ENCODE measurements at places on chromosomes 4 and X. TPM values are rescaled to one million over a fixed set of nuclear protein-coding genes. Genes with fewer than 3 reads are reported as not detected.

DNA sequence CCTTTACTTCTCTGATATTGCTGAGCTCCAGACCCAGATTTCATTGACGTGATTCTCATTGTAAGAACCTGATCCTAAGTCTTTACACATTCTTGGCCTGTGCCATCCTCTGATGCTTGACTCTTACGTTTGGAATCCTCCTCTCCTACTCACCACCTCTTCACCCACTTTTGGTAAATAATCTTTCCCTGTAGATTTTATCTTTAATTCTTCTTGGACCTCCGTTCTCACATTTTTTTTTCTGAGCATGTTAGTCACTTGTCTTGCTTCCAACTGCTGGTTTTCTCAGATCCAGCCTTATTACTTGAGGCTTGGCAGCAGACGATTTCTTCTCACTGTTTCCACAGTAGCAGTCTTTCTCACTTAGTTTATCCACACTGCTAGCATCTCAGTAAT lies 12.4 kb upstream of the SH3RF1 start:
- DNase-seq, result no peak

- DNase-seq, result no peak
Measured at GRCh38 chr4:99714179-99714578, 56.6 kb upstream of the C4orf54 start.

DNA sequence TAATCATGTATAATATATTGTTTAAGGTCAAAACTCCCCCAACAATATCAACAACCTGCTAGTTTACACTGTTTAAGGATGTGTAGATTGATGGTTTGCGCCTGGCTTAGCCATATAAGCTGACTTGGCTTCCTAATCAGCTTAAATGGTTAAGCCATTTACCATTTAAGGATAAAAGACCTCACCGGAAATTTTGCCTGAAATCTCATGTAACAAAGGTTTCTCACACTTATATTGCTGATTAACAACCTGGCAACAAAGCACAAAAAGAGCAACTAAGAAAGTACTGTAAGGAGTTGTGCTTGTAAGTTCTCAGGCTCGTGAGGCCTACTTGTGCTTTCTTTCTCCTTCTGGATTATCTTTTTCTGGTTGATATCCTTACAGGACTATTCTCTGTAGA lies 485.2 kb downstream of the GABRG1 start:
- DNase-seq, result no peak

DNA sequence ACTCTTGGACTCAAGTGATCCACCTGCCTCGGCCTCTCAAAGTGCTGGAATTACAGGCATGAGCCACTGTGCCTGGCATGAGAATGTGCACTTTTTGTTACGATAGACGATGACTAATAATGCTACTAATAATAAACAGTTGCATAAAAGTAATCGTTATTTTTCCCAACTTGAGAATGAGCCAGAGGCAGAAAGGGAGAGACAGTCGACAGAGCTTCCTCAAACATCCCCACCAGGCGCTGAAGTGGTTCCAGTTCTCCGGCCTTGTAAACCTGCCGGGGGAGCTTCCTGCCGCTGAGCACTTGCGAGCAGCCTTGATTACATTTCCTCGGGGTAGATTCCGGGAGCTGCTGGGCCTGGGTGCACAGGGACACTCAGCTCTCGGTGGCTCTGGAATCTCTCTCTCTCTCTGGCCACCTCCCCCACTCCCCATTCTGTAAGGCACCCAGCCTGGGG lies 8.9 kb upstream of the HTRA3 start:
- DNase-seq, result no peak

DNA sequence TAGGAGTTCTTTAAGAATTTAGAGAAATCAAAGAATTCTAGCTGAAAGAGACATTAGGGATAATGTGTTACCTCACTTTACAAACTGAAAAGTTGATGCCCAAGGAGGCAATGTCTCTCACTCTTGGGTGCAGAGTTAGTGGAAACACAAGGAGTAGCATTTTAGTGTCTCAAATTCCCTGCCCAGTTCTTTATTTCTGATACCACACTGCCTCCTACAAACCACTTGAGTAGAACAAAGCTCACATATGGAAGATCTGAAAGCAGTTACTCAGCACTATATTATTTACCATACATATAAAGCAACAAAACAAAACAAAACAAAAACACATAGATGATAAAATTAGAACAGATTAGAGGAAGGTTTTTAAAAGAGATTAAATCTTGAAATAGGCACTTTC lies 124.2 kb downstream of the REELD1 start:
- no peak for DNase-seq

DNA sequence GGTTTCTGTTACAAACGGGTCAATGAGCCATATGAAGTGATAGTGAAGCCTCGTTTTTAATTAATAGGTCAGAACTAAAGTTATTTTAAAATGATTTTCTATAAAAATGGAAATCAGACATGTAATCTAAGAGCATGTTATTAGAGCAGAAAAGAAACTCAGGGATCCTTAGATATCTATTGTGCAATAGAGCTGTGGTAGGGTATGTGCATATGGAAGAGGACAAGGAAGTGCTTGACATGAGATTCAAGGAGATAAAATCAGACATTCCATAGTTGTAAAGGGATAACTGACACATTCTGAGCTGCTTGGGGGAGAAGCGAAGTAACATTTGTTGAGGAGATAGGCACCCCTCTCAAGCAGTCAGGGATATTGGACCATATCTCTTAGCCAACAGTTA lies 143.0 kb downstream of the AFF2 start:
- no peak for DNase-seq

DNA sequence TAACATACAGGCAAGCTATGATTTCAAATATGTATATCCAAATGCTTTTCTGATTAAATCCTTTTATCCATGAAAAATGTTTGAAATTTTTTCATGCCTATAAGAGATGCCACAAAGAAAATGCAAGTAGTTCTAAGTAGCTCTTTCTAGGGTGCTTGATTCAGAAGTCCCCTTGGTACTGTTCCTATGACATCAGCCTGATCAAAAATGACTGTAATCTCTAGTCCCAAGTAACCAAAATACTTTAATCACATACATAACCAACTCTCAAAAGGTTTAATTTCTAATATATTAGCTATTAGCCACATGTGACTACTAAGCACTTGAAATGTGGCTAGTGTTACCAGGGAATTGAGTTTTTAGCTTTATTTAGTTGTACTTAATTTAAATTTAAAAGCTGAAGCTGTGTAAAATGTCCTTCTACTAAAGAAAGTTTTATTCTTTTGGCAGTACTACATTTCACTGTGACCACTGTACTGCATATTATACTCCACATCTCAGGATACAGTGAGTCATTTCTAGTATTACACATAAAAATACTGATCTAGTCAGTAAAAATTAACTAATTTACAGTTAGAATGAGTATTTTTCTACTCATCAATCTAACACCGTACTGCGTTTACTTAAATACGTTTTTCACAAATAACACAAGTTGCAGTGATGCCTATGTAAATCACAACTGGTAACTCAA lies 33.9 kb downstream of the FBXW7 start:
- no peak for DNase-seq

GRCh38 chrX:20693078-20693477 lies 426.4 kb upstream of the RPS6KA3 start:
- no peak for DNase-seq

GRCh38 chr4:48538358-48538757 lies 48.3 kb downstream of the ZAR1 start:
- DNase-seq, result no peak

- no peak for DNase-seq
Measured at GRCh38 chrX:134377537-134377936, 82.4 kb upstream of the HPRT1 start.

DNA sequence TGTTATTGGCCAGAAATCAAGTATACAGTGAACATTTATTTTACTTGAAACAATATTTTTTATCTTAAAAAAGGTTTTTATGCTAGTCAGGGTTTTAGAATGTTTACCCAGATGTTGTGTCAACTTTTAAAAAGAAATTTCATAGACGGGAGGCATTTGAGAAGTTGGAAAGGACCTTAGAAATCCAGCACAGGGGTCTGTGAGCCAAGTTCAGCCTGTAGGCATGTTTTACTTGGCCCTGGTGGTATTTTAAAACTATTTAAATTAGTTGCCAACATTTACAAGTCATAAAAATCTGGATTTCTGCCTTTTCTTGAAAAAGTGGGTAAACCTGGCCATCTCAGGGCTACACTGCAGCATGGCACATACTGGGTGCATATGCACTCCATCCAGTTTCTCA lies 25.5 kb upstream of the FHL1 start:
- DNase-seq, result no peak

- peak; percentile 79 for DNase-seq
Measured at GRCh38 chr4:25098964-25099891, 61.0 kb downstream of the SEPSECS start.

DNA sequence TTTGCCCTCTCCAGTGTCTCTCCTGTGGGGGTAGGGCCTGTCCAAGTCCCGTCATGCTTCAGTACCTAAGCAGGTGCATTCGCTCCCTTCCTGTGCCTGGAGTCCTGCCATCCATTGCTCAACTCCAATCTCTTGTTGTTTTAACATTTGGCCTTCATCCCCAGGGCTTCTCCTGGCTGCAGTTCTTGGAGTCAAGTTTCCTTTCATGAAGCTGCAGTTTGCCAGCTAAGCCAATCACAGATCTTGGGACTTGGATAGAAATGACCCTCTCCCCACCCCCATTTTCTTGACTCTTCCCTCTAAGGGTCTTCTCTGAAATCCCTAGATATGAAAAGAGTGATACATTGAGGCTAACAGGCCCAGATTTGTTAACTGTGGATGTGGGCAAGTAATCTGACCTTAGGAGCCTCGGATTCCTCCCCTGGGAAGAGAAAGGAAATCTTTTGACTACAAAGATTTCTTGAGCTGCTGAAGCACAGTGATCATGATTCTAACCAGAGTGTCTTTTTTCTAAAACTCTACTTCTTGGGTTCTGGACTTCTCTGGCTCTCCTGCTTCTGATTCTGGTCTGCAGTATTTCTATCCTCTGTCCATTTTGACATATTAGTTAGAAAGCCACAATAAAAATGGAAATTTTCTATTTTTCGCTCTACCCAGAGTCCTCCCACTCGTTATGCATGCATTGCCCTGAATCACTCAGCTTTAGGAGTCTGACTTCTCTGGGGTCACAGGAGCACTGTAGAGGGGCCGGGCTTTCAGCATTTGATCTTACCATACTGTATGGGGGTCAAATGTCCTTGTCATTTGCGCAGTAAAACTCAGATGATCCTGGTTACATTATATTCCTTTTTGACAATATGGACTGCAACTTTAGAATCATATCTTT lies 61.0 kb downstream of the CHRNA9 start:
- DNase-seq, result no peak

GRCh38 chr4:84159762-84160161 lies 339.3 kb downstream of the NKX6-1 start:
- DNase-seq, result no peak

DNA sequence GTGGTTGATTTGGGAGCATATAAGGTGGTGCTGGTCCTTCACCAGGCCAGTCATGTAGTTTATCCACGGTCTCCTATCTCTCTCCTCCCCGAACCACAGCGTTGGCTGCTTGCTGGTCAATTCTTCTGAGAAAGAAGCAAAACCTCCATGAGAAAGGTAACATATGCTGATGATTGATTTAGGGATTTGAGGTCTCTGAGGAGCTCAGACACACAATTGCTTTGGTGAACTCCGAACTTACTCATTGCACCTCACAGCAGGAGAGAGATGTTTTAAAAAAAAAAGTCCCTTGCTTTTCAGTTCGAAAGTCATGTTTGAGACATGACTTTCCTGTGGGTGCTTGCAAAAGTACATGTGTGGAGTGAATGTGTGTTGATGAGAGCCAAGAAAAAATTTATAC lies 100.2 kb downstream of the TSPAN7 start:
- no peak for DNase-seq

DNA sequence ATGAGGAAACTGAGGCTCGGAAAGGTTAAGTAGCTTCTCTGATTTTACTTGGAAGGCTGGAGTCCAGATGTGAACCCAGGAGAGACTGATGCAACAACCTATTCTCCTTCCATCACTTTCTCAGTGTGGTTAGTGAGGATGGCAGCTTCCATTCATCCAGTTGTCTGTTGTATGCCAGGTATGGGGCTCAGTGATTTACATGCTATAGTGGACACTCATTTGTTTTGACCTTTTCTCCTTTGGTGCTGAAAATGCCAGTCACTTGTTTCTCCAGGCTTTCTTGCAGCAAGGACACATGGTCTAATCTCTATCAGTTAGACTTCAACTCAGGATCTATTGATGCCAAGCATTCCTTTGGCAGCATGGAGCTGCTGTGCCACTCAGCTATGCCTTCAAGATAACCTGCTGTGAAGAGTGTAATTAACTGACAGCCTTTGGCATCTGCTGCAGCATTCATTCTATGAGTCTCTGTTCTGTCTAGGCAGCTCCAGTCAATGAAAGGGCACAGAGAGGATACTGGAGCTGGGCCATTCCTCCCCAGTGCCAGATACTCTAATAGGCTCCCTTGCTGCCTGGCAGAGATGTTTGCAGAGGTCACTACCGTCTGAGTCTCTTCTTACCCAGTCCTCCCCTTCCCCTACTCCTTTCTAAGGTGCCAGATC lies 11.0 kb upstream of the CWH43 start:
- DNase-seq, result no peak

GRCh38 chr4:71648448-71648847 lies 135.4 kb downstream of the GC start:
- no peak for DNase-seq

- no peak for DNase-seq
Measured at GRCh38 chr4:158544141-158544540, 22.5 kb downstream of the RXFP1 start.

DNA sequence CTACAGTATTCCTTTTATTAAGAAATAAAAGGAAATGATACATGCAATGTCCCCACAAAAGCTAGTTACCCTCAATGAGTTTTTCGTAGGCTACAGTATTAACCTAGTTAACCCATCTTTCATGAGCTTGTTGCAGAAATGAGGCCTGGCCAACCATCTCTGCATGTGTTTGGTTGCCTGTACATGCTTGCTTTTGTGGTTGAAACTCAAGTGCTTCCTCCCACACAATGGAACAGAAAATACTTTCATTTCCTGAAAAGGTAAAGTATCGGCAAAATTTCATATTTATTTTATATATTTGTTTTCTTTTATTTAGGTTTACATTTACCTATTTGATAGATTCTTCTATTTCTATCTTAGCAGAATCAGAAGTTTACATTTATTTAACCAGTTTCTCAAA lies 214.6 kb upstream of the FAM241A start:
- DNase-seq, result no peak

- DNase-seq, result no peak
Measured at GRCh38 chrX:47093248-47093647, 15.0 kb downstream of the RGN start.

- DNase-seq, result no peak
Measured at GRCh38 chr4:1756079-1756478, 34.8 kb downstream of the TACC3 start.

DNA sequence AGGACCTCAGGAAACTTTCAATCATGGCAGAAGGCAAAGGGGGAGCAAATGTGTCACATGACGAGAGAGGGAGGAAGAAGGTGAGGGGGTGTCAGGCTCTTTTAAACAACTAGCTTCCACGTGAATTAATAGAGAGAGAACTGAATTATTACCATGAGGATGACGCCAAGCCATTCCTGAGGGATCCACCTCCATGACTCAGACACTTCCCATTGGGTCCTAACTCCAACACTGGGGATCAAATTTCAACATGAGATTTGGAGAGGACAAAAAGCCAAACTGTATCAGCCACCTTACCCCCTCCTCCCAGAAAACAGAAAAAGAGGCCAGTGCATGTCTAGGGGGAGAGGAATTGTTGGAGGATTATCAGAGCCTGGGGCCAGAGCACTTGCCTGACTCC lies 40.4 kb upstream of the LAS1L start:
- no peak for DNase-seq

The CFAP99 gene
- not detected for total RNA-seq

The GABRG1 gene
- not detected for total RNA-seq

The ANXA5 gene
- 197 TPM for total RNA-seq

The IL21 gene
- total RNA-seq, result not detected

The ARHGAP36 gene
- 2.0 TPM for total RNA-seq

The DMP1 gene
- not detected for total RNA-seq

The LRCH2 gene
- total RNA-seq, result 10.1 TPM

The RTL5 gene
- total RNA-seq, result 4.4 TPM

The SLC6A14 gene
- total RNA-seq, result 10.1 TPM

All from vagina (tissue), 2 donors.